ENCODE measurements at places on chromosomes 12 and 14.
A peak's percentile ranks its signal among the peaks of the same experiment; 100 is the strongest.

- DNase-seq: no peak
Observed at GRCh38 chr12:94769047-94769420, 118.7 kb upstream of the TMCC3 start.

GRCh38 chr14:78451319-78451695 lies 281.1 kb downstream of the NRXN3 start:
- DNase-seq: no peak

GRCh38 chr14:91333650-91334039 lies 84.0 kb downstream of the CCDC88C start:
- DNase-seq: no peak

- DNase-seq: no peak
Observed at GRCh38 chr14:97688631-97689336, 891.6 kb downstream of the VRK1 start.

DNA sequence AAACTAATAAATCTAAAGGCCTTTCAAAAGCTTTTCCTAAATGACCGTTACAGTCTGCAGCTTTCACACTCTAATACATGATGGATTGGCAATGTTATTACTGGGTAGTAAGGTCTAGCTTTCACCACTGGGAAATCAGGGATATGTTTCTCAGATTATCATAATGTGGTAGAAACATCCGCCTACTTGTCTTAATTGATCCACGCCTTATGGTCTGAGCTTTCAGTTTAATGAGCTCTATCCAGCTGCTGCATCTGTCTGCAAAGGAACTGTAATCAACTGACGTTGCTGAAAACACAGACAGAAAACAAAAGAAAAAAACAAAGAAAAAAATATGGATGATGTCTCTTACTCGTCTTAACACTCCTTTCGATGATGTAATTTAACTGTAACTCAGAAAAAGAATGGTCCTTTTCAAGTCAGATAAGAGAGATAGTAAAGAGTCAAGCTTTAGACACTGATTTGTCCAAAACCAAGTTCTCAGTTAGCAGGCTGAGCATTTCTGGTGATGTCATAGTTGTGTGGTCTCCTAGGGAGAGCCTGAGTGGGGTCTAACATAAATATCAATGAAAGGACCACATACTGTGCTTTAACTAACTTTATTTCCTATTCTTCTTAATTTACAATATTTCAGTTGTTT lies 85.9 kb downstream of the C2CD5 start:
- DNase-seq: no peak

DNA sequence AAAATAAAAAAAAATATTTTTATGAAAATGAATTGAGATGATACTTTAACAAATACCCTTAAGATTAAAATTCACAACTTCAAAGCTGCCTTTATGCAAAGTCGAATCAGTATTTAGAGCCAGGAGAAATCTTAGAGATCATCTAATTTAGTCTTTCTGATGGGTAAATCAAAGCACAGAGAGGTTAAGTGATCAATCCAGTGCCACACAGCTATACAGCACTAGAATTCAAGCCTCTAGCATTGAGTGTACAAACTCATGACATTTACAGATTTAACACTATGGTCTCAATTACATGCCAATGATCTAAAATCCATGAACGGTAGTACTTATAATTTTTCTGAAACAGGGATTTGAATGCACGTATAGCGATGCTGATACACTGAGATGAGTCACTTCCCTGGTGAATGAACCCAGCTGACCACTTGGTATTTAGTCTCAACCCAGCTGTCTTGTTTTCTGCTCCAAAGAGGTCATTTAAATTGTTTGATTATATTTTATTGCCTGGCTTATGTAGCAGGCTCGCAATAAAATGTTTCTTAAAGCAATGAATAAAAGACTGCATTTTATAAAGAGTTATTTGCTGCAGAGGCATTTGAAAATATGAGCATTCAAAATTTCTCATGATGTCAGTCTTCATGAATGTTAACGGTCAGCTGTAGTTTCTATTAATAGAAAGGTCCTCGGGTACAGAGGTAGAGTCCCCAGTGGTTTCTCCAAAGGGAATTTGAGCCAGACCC lies 152.4 kb upstream of the PRICKLE1 start:
- DNase-seq: peak; percentile 81

DNA sequence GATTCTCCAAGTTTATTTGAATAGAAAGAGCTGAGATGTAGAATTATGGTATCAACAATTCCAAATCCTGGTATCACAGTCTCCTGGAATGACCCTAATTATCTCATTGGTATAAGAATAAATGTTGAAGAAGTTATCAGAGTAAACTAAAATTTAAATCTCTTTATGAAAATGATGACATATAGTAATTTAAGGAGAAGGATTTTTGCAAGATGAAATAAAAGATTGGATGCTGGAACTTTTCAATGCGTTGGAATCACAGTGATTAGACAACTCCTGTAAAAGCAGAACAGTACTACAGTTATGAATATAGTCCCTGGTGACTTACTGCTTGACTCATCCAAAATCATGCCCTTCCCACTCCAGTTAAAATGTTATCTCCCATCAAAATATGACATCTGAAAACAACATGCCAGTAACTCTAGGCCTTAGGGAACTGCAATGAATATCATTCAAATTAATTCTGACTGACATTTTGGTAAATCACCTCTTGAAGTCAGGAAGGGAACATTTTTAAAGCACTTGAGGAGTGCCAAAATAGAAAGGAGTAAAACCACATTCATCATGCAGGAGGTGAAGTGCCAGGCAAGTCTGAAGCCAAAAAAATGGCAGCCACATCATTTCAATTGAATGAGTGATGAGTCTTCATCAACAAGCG lies 197.8 kb upstream of the PRKD1 start:
- no peak for DNase-seq

DNA sequence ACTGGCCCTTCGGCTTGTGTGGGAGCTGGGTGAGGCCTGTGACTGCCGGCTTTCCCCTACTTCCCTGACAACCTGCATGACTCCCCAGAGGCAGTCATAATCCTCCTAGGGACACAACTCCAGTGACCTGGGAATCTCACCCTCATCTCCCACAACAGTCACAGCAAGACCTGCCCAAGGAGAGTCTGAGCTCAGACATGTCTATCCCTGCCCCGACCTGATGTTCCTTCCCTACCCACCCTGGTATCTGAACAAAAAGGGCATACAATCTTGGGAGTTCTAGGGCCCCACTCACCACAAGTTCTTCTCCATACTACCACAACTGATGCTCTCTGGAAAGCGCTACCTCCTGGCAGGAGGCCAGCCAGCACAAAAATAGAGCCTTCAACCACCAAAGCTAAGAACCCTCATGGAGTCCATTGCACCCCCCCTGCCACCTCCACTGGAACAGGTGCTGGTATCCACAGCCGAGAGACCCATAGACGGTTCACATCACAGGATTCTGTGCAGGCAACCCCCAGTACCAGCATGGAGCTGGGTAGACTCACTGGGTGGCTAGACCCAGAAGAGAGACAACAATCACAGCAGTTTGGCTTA lies 16.8 kb downstream of the ATP23 start:
- DNase-seq: no peak

GRCh38 chr14:93957751-93958566 lies 18.4 kb downstream of the ASB2 start:
- no peak for DNase-seq

DNA sequence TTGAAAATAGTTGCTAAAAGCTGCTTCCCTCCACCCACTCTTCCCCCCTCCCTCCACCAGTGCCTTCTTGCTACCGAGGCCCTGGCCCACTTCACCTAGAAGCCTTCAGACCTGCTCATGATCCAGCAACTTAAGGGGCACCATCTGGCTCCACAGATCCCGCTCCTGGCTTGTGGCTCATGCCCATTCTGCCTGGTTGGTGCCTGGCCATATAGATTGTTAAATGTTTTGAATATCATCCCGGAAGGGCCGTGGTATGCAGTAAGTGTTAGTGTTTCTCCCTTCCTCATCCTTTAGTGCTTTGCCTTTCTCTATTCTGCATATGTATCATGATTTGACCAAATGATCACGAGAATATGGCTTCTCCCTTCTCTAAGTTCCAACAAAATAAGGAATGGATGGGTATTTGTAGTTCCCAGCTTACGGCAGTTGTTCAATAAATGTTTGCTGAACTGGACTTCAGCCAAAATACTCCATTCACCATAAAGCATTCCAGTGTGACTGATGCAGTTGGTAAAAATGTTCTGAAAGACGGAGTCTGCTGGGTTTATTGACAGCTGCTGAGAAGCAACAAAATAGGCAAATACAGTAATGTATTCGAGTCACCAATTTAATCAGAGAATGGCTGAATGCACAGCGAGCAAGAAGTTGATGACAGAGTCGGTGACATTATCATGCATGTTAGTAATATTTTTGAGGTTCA lies 30.7 kb downstream of the GRIP1 start:
- no peak for DNase-seq

- DNase-seq: no peak
Observed at GRCh38 chr12:110254971-110255540, 26.0 kb upstream of the ATP2A2 start.

DNA sequence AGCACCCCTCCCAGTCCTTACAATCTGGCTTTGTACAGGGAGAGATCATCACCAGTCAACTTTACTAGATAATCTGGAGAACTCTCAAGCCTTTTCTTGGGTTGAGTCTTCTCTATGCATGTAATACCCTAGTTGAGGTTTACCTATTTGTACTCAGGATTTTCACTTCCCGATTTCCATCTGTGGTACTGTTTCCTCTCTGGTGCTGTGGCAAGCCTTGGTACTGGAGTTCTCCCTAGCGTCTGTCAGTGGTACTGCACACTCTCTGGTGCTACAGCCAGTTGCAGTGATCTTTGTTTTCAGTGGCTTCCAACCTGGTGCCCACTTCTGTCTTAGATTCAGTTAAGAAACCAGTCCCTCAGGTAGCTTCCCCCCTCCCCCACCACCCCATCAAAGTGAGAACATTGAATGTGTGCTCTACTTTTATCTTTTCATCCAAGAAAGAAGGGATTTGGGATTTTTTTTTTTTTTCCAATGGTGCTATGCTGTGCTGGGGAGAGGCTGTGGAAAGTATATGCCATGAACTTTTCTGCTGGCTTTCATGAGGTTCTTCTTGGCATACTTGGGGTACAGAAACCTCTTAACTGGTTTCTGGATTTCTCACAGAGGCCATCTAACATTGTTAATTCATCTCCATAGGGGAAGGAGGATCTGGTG lies 69.4 kb upstream of the EVL start:
- peak; percentile 65 for DNase-seq

GRCh38 chr12:124381456-124382296 lies 86.8 kb downstream of the RFLNA start:
- DNase-seq: peak; percentile 79

- peak; percentile 55 for DNase-seq
Observed at GRCh38 chr14:61477712-61478462, 156.5 kb downstream of the PRKCH start.

GRCh38 chr12:105982022-105982421 lies 156.7 kb downstream of the NUAK1 start:
- no peak for DNase-seq

GRCh38 chr12:131116468-131117117 lies 162.9 kb downstream of the ADGRD1 start:
- peak; percentile 43 for DNase-seq

DNA sequence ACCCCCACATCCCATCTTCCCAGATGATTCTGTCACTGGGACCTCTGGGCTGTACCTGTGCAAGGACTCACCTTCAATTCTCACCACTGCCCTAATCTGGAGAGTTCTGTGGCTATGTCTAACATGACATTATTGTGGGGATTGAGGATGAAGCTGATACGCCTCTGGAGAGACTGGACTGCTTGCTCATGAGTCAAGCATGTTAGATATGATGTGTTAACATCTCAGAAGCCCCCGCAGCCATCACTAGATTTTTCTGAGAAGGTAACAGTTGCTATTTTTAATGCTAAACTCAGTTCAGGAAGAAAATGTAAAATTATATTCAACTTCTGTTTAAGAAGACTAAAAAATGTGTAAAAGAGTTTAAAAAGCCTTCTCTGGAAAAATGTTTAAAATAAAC lies 25.7 kb downstream of the JKAMP start:
- DNase-seq: no peak

DNA sequence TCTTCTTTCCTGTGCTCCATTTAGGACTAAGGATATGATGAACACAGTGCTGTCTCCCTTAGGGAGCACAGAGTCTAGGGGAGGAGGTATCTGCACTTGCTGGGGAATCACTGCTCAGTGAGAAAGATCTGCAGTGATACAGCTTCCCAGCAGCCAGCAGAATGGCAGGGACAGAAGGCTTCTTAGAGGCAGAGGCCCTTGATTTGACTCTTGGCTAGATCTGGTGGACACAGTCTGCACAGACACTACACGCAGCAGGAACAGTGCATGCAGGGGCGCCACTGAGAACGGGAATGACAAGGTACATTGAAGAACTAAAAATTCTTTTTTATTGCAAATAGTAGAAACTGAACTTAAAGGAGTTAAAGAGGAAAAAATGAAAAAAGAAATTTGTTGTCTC lies 51.6 kb downstream of the KCNA1 start:
- no peak for DNase-seq

DNA sequence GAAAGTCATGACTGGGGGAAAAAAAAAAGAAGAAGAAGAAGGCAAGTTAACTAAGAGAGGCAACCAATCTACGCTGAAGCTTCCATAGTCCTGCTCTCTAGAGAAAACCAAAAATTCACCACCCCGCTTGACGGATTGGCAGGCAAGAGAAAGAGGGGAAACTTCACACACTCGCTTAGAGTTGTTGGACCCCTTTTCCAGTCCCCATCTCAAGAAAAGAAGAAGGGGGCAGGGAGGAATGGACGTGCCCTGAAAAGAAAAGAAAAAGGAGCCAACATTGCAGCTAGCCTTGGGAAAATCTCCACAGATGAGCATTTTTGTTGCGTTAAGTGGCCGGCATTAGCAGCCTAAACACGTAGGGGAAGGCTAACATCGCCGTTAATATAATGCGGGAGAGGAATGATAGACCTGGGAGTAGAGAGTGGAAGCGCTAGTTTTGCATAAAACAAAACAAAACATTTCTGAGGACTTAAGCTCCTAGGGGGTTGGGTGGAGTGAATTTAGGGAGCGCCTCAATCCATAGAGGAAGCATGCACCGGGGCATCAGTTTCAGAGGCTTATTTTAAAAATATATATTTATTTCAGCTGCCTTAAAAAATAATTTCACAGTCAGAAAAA lies 11.3 kb upstream of the FOXG1 start:
- no peak for DNase-seq

- peak; percentile 29 for DNase-seq
Observed at GRCh38 chr12:49819786-49820185, 8.4 kb downstream of the NCKAP5L start.

GRCh38 chr12:58681730-58682129 lies 238.6 kb downstream of the LRIG3 start:
- no peak for DNase-seq

DNA sequence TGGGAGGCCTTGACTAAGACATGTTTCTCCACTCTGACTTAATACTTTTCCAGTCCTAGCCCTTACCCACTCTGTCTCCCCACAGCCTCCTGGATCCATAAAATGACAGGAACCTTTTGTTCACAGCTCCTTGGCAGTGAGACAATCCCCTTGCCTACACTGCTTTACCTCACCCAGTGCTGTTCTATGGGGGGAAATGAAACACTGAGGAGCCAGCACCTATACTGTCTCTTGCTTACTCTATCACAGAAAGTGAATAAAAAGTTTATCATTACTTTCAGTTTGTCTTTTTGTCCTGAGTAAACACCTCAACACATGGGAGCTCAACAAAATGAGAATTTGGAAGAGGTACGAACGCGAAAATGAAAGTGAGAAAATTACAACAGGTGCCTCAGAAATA lies 127.2 kb upstream of the DAAM1 start:
- DNase-seq: no peak
